ENCODE measurements at places on chromosomes 11 and 22.

GRCh38 chr11:108895579-108896480, 231.0 kb downstream of the DDX10 start:
- DNase-seq: peak; percentile 63

DNA sequence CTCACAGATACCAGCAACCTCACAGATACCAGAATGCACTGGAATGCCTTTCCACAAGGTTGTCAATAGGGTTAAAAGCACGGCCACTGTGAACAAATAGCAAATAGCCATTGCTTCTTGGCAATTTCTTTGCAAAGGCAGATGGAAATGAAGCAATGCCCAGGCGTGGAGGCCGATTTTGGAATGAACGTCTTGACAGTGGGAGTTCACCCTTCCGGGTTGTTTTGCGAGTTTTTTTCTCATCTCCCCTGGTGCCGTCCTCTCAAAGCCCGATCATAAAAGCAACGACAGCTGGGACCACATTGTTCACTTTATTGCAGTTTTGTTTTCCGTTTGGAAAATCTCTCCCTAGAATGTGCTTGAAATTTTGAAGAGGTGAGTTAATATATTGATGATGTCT, 38.0 kb upstream of the CD82 start:
- DNase-seq: no peak

DNA sequence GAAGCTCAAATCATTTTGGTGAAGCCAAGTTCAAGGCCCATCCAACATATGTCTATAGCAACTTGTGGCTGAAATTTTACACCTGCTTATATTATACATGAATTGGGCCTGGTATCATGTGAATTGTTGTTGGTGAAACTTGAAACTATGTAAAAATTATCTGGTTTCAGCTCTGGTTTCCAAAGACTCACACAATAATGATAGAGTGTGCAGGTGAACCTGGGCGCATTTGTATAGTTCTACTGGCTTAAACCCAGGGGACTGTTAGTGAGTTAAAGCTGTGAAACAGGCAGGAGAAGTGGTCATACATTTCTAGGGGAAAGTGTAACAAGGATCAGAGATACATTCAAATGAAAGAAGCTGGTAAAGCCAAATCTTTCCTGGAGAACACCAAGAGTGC, 627.3 kb downstream of the METTL15 start:
- no peak for DNase-seq

DNA sequence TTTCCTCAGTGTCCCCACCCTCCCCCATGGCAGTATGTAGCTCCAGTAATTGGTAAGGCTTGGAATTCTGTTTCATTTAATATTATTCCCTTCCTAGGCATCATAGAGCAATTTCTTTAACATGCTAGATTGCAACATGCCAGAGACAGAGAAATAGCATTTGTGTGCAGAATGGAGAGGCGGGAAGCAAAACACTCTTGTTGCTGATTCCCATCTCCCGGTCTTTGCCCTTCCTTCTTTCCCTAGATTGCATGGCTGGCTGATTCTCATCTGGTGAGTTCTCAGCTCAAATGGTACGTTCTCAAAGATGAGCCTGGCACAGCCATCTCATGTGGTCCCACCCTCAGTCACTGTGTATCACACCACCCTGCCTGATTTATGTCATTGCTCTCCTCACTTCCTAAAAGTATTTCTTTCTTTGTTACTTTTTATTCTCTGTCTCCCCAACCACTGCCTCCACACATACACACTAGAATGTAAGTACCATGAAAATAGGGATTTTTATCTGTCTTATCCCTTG, 66.9 kb downstream of the ARFGAP2 start:
- no peak for DNase-seq

DNA sequence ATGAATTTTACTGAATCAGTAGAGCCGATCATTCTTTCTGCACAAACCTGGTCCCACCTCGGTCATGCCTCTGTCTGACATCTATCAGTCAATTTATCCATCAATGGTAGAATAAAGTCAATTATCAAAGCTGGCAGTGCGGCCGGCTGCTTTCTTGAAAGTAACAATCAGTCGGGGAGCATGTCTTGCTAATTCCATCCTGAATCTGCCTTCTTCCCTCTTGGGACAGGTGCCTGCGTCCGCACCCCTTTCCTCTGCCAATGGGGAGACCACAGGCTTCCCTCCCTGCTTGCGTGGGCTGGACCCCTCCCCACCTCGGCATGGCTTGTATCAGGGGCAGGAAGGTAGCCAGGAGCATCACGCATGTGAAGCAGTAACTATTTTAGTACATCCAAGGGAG, 962.9 kb downstream of the BRD1 start:
- no peak for DNase-seq

- DNase-seq: no peak
Measured at GRCh38 chr11:57275582-57275981, 38.5 kb upstream of the APLNR start.

DNA sequence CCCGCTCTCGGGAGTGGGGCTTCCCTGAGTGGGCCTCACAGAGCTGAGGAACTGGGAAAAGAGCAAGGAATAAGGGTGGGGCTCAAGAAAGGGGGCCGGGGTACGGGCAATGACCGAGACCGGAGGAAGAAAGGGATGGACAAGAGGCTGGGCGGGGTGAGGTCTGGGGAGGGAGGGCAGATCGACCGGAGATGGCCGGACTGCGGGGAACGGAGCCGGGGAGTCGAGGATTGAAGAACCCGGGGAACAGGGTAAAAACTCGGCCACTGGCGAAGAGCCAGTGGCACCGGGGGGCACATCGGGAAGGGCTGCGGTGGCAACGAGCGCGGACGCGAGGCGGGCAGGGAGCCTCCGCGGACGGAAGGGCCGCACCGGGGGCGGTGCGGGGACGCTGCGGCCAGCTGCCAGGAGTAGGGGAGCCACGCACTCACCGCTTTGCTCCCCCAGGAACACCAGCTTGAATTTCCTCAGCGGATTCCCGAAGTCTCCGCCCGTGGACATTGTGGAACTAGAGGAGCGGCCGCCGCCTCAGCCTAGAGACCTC, 667 bp downstream of the RAB6A start:
- DNase-seq: peak; percentile 20

DNA sequence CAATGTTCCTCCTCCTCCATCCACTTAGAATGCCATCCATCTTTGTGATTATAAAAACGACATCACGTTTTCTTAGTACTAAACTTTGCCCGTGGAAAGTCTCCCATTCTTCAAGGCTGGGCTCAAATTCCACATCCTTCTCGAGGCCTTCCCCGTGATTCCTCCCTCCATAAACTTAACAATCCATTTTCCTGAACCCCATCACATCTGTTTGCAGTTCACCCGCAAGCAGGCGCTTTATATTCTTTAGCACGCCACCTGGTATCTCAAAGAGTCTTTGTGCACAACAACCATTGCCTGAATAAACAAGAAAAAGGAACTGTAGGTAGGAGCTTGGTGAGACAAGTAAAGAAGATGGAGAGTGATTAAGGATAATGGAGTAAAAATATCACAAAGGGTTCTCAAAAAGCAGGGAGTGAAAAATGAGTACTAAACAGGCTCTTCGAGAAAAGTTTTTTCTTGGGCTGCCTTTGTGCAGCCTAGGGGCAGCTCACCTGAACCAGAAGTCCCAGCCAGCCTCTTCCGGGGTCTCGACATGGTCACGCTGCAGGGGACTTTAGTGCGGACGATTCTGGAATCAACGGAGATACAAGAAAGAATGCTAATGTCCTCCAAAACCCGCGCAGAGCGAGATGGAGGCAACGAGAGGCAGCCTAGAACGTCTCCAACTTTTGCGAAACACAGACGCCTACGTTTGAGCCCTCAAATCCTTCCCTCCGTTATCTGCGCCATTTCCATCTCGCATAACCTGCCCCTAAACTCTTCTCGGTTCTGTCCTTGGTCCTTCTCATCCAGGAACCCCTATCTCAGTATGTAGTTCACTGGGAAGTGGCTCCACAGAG, 585 bp downstream of the THYN1 start:
- peak; percentile 60 for DNase-seq

- DNase-seq: no peak
Measured at GRCh38 chr22:26825960-26826935, 168.9 kb downstream of the MIAT start.

DNA sequence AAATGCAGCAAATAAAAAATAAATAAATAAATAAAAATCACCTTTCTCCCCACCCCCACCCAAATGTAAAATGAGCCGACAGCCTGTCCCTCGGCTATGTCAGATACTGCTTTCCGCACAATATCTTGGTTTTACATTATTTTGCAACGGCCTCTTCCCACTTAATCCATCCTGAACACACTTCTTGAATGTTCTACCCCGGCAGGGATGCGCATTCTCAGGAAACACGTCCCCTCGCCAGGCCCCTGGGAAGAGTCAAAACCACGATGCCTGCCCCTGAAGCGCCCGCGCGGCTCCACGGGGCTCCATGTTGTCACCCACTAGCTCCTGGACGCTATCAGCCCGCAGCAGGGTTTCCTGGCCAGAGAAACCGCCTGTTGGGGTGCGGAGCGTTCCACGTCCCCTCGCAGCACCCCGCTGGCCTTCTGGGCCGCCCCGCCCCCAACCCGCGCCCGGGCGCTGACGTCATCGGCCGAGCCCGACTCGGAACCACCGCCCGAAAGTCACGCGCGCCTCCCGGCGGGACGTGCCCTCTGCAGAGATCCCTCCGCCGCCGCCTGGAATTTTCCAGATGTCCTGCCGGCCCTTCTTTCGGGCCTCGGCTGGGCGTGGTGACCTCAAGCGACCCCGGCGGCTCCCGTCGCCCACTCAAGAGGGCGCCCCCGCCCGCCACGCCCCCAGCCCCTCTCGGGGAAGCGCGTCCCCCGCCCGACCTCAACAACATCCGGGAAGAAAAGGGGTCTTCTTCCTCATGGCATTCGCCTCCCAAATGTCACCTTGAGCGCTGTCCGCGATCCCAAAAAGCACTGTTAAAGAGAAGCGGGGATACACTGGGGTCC, 585 bp upstream of the NEAT1 start:
- DNase-seq: peak; percentile 99

GRCh38 chr22:36277482-36278291, 24.8 kb downstream of the APOL1 start:
- peak; percentile 62 for DNase-seq

- DNase-seq: no peak
Measured at GRCh38 chr11:121300972-121301699, 8.6 kb downstream of the SC5D start.

DNA sequence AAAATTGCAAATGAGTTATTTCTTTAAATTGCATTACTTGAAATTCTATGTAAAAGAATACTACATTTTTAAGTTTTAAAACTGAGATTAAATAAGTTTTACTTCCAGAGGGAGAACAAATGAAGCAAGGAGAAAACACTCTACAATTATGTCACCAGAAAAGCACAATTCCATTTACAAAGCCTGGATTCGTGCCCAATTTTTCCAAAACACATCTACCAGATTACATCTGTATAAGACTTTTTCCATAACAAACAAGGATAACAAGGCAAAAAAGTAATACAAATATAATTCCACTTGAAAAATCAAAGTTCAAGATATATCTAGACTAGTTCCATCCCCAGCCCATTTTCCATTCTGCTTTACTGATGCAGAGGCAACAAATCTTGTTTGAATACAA, 40.5 kb downstream of the MTMR2 start:
- DNase-seq: no peak

GRCh38 chr11:13343931-13344717, 66.5 kb downstream of the BMAL1 start:
- peak; percentile 68 for DNase-seq

- DNase-seq: no peak
Measured at GRCh38 chr11:74673693-74674360, 57.4 kb downstream of the CHRDL2 start.

- DNase-seq: peak; percentile 88
Measured at GRCh38 chr11:65779919-65780769, 632 bp downstream of the AP5B1 start.

DNA sequence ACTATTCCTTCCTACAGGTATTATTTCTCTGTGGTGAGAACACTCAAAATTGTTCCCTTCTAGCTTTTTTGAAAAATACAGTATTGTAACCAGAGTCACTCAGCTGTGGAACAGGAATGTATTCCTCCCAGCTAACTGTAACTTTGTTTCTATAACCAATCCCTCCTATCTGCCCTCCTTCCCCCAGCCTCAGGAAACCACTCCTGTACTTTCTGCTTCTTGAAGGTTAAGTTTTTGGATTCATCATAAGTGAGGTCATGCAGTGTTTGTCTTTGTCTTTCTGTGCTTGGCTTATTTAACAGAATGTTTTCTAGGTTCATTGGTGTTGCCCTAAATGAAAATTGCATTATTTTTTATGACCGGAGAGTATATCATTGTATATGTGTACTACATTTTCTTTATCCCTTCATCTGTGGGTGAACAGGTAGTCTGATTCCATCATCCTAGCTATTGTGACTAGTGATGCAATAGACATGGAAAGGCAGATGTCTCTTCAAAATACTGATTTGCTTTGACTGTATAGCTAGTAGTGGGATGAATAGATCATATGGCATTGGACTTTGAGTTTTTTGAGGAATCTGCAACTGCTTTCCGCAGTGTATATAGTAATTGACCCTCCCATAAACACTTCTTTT, 112.9 kb upstream of the GRK3 start:
- no peak for DNase-seq

DNA sequence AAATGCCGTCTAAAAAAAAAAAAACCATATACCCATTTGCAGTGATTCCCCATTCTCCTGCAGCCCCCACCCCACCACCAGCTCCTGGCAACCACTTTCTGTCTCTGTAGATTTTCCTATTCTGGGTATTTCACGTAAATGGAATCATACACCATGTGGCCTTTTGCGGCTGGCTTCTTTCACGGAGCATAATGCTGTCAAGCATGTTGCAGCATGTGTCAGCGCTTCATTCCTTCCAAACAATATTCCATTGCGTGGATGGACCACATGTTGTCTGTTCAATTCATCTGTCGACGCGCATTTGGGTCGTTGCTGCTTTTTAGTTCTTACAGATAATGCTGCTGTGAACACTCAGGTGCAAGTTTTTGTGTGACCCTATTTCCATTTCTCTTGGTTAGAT, 14.8 kb upstream of the EMID1 start:
- DNase-seq: no peak

- DNase-seq: no peak
Measured at GRCh38 chr11:44192017-44192385, 96.5 kb downstream of the EXT2 start.

DNA sequence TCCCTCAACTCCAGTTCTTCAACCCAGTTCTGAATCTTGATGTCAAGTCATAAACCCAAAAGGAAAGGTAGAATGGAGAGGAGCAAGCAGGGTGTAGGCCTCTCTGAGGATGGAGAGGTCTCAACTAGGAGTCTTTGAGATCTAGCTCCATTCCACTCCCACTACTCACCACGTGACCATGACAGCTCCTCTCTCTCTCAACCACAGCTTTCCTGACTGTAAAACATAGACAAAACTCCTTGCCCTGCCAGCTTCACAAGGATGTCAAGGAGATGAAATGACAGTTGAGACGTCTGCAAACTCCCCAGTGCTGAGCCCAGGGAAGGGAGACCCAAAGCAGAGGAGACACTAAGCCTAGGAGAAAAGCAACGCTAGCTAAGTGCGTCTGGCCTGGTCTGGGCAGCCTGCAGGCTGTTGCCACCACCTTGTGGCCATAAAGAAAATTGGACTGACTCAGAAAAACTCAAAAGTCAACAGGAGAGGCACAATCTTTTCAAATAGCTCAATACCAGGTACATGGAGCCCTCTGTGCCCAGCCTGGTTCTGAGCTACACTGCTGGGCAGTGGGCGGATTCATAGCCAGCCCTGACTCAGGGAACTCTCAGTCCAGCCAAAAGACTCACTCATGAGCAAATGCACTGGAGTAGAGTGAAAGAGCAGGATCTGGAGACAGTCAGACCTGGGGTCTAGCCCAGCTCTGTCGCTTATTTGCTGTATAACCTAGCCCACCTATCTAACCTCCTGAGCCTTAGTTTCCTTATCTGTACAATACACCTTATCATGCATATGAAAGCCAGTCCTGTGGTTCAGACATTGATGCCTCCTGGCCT, 3.4 kb downstream of the CLPB start:
- DNase-seq: peak; percentile 58

GRCh38 chr11:103257360-103257759, 148.1 kb downstream of the DYNC2H1 start:
- no peak for DNase-seq

Measured in inflammatory macrophage (primary cell).